ENCODE measurements at places on chromosomes 16 and 17.

DNA sequence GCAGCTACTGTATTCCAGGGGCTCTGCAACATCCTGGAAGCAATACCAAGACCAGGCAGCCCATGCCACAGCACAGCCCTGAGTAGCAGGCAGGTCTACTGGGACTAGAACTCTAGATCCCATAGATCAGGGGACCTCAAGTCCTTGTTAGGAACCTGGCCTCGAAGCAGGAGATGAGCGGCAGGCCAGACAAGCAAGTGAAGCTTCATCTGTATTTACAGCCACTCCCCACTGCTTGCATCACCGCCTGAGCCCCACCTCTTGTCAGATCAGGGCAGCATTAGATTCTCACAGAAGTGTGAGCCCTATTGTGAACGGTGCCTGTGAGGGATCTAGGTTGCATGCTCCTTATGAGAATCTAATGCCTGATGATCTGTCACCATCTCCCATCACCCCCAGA lies 295.7 kb upstream of the TNRC6C start:
- DNase-seq = no peak

GRCh38 chr16:53111078-53111791 lies 56.4 kb downstream of the CHD9 start:
- DNase-seq = no peak

DNA sequence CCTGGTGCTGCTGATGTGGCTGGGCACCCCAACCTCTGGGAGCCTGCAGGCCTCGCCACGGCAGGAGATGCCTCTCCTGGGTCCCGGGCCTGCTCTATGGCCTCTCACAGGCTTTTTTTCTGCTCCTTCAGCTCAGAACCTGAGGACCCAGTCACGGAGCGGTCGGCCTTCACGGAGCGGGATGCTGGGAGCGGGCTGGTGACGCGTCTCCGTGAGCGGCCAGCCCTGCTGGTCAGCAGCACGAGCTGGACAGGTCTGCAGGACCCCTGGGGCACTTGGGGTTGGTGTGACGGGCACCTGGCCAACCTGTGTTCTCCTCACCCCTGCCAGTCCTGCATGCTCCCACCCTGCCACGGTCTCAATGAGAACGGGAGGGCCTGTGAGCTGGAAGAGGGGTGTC lies 7.0 kb downstream of the ALG1 start:
- no peak for DNase-seq

DNA sequence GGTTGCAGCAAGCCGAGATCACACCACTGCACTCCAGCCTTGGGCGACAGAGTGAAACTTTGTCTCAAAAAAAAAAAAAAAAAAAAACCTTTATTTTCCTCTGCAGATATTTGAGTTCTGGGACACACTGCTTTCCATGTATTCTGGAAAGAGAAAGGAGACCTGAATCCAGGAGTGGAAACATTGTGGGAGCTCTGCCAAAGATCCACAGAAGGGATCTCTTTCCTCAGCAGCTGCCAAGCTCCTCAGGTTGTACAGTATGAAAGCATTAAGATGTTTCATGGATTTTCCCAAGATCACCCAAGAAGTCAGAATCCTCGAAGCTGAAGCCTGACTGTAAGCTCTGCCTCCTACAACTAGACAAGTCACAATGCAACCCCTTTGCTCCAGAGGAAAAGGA lies 13.5 kb downstream of the NPRL3 start:
- no peak for DNase-seq

GRCh38 chr17:79088247-79088996 lies 13.8 kb downstream of the ENGASE start:
- DNase-seq = no peak

- DNase-seq = no peak
Observed at GRCh38 chr17:66449418-66449977, 147.1 kb downstream of the PRKCA start.

DNA sequence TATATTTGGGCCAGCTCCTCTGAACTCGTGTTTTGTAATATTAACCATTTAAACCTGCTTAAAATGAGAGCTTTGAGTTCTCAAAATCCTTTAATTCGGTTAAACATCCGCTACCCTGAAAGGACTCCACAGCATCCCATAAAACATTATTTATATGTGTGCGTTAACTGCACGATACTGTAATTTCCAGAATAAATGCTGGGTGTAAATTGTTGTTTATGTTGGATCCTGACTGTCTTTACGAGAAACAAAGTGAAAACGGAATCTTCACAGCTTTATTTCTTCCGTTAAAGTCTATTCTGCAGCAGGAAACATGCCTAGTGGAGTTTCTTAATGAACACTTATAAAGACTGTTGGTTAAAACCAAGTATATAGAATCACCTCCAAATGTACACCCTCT lies 143.4 kb downstream of the SNX11 start:
- no peak for DNase-seq

DNA sequence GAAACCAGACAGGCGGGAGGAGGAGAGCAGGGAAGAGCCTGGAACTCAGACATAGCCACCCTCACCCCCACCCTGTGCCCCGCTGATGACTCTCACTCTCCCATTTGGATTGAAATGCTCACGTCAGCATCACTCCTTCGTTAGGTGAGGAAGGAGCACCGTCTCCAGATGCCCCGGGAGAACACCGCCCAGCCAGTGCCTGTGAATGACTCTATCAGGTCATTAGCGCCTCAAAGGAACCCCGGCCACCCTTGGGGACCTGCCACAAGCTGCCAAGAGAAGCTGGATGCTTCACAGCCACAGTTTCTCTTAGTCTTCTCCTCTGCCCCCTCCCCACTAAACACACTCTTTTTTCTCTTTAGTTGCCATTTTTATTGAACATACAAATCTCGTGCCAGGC lies 66.0 kb downstream of the CACNG3 start:
- DNase-seq = no peak
